ENCODE measurements at places on chromosomes 7 and 10.

- no peak for DNase-seq
Measured at GRCh38 chr10:122390271-122390670, 15.8 kb downstream of the PLEKHA1 start.

DNA sequence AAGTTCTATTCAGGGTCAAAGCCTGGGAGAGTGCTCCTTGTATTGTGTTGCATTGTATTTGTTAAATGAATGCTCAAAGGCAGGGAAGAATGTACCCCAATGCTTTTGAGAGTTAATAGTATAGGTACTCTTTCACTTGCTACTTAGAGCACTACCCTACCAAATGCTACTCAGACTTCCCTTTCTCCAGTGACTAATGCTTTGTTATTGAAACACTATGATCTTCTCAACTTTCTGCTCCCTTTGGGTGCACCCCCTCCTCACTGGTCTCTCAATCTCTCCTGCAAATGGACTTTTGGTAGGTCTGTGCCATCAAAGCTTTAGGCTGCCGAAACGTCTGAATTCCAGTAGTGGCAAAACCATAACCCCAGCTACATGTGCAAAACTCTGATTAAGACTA, 177.7 kb upstream of the AHR start:
- DNase-seq, result no peak

DNA sequence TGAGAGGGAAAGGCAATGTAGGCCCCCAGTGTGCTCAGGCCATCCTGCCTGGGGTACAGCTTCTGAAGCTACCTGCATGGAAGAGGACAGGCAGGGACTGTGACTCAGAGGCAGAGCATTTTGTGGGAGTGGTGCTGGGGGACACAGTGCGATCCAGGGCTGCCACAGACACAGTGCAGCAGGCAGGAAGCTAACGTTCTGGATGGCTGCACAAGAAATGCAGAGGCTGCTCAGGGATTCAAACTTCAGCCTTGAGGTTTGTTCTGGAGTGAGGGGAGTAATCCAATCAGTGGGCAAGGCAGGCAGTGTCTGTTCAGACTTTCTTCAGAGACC, 648.0 kb upstream of the IGFBP3 start:
- no peak for DNase-seq

DNA sequence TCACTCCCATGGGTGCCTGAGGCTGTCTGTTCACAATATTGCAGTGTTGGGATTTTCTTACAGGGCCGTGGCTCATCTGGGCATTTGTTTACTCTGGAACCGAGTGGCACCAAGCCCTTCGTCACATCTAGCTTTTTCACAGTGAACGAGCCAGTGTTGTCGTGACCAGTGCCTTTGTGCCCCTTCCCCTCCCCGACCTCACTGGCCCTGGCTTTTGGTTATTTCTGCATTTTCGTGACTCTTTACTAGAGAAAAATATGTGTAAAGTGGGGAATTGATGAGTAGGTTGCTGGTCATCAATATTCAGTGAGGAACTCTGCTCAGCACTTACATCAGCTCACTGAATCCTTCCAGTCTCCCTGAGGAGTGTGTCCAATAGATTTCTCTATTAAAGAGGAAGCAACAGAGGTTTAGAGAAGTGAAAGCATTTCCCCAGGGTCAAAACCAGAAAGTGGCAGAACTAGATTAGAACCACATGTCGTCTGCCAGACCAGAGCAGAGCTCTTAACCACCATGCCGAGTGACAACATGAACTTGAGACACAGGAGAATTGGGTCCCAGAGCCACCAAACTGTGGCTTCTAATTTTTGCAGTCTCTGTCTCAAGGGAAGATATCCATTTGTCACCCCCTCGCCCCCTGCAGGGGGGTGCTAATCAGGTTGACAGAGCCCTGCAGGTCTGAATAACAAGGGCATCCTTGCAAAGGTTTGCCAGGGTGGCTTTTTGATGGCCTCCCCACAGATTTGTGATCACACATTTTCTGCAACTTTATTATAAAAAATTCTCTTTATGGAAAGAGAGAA, 125.3 kb downstream of the CHN2 start:
- DNase-seq, result no peak

DNA sequence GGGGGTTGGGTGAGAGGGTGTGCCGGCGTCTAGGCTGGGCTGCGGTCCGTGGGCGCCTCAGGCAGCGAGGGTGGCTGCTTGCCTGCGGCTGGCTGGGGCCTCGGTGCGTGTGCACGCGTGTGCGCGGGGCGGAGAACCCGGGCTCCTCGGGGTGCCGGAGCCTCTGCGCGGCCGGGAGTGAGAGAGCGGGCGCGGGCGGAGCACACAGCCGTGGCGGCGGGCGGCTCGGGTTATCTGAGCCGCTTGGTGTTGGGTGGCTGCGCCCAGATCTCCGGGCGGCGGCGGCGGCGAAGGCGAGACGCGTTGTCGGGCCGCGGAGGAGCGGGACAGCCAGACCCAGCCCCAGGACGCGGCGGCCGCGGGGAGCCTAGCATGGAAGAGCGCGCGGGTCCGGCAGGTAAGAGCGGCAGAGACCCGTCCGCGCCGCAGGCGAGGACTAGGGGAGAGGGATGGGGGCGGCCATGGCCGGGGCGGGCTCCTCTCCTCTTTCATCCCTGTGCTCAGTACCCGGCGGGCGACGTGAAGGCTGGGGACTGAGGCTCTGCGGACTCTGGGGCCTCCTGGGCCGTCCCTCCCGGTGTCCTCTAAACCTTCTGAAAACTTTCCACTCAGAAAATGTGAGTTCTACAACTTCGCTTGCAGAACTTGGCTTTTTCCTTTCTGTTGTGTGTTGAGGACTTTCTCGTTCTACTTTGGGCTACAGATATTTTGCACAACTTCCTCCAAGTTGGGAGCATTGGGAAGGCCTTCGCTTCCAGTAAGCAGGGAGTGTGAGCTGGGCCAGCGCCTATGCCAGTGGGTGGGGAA, 9.8 kb upstream of the PAX2 start:
- DNase-seq, result no peak

DNA sequence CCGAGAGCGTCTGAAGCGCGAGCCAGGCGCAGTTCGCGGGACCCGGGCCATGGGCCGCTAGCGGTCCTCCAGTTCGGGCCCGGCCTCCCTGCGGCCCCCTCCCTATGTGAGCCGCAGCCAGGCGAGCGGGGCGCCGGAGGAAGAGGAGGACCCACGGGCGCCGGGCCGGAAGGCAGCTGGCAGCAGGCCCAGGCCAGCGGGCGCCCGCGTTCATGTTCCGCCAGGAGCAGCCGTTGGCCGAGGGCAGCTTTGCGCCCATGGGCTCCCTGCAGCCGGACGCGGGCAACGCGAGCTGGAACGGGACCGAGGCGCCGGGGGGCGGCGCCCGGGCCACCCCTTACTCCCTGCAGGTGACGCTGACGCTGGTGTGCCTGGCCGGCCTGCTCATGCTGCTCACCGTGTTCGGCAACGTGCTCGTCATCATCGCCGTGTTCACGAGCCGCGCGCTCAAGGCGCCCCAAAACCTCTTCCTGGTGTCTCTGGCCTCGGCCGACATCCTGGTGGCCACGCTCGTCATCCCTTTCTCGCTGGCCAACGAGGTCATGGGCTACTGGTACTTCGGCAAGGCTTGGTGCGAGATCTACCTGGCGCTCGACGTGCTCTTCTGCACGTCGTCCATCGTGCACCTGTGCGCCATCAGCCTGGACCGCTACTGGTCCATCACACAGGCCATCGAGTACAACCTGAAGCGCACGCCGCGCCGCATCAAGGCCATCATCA, 1.1 kb downstream of the ADRA2A start:
- no peak for DNase-seq

GRCh38 chr7:114788706-114789105, 133.2 kb upstream of the MDFIC start:
- DNase-seq, result no peak

DNA sequence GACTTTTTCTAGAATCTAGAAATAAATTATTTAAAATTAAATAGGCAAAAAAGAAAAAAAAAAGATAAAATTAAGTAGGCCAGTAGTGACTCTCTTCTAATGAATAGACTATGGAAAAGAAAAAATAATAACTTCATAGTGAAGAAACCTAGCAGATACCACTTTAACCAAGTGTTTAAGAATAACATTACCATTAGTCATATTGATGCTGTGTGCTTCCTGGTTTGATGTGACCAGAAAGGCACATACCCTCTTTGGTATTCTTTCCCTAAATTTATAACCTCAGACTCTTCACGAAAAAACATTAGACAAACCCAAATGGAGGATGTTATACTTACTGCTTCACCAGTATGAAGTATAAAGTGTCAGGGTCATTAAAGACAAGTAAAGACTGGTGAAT, 42.6 kb downstream of the KIF20B start:
- DNase-seq, result no peak

DNA sequence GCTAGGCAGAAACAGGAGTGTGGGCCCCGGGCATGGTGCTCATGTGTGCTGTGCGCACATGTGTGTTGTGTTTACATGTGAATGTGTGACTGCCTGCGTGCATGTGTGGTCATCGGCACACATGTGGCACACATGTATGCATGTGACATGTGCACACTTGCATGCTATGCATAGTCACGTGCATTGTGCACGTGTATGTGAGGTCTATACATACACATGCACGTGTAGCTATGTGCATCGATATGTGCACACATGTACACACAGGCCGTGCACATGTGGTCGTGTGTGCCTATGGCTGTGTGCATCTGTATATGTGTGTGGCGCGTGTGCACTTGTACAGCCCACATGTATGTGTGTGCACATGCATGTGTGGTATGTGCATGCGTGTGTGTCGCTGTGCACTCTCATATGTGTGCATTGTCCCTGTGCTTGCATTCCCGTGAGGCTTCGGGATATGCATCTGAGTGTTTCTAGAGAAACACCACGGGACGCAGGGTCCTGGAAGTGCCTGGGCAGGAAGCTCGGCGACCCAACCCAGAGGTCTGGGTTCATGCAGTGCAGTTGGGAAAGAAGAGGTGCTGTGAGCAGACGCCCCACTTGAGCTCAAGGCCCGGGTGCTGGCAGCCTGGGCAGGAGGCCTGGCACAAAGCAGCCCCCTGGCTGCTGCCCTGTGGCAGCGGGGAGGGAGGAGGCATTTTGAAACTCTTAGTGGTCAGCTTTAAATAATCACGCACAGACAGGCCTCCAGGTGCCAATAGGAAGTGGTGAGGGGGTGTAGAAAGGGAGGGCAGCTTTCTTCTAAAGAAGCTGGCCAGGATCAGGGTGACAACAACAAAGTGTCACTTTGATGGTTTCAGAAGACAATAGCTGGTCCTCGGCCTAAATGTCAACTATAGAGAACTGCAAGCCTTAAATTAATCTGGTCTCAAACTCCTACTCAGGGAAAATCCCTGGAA, 410.0 kb upstream of the MGMT start:
- DNase-seq, result no peak

DNA sequence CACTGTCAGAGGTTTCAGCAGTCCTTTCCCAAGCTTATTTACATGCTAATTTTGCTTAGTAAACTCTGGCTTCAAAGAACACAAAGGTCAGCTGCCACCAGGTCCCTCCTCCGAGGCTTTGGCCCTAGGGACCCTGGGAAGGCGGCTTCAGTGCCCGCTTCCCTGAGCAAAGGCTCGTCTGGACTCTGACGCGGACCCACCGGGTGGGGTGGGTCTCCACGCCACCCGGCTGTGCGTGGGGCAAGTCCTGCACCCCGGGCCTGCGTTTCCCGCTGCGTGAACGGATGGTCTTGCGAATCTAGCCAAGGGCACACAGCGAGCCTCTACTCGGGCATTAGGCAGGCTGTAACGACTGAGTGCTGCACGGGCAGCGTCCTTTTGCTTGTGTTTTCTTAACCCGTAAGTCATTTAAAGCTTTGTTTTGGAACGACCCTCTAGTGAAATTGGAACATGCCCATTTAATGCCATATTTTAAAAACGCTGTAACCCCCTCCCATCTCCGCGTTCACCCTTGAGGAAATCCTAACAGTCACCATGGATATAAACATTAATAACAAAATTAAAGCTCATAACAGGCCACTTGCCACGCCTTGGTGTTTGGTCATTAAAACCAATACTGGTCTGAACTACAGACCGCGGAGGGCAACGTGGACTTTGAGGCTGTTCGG, 828 bp downstream of the BNIP3 start:
- DNase-seq, result no peak

- no peak for DNase-seq
Measured at GRCh38 chr7:50142425-50143017, 49.5 kb upstream of the ZPBP start.

- DNase-seq, result no peak
Measured at GRCh38 chr10:60953420-60953819, 9.4 kb upstream of the RHOBTB1 start.

DNA sequence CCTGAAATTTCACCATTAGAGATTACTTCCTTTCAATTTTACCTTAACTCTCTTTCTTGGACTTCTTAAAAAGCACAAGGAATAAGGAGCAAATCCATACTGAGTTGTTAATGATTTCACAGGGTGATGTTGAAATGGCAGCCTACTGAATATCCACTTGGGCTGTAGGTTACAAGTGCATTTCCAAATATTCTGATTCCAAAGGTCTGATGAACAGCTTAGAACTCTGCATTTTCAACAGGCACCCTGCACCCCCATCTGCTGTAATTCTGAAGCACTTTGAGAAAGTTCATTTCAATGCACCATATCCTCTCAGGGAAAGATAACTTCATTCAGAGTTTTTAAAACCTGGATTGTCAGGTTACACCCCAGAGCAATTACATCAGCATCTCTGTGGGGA, 368.4 kb downstream of the KCNMA1 start:
- no peak for DNase-seq

GRCh38 chr10:61197057-61197456, 253.1 kb upstream of the RHOBTB1 start:
- no peak for DNase-seq

GRCh38 chr7:33079763-33080690, 17.5 kb upstream of the NT5C3A start:
- DNase-seq, result no peak

DNA sequence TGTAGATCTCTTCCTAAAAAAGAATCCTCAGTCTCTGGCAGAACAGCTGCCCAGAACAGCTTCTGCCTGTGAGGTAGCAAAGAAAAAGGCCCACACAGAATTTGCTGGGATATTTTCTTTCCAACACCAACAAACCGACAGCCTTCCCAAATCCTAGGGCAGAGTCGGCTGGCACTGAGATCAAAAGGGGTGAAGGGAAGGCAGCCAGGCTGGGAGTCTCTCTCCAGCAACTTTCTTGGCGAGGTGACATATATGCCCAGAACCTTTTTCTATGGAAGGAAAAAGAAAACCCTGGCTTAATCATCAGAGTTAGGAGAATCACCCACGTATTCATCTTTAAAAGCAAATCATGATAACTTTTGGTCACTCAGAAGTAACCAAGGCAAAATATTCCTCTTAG, 279.6 kb downstream of the DNAJB6 start:
- no peak for DNase-seq

GRCh38 chr7:127460077-127460476, 67.6 kb upstream of the ZNF800 start:
- DNase-seq, result no peak

GRCh38 chr7:95687759-95688343, 84.5 kb upstream of the DYNC1I1 start:
- DNase-seq, result no peak

All from stimulated activated CD4-positive, alpha-beta T cell treated with anti-CD3 and anti-CD28 coated beads, Interleukin-4, amount 100 ng/mL, for 4 hours (primary cell).